ENCODE measurements at places on chromosomes 3 and 15. TPM values are rescaled to one million over a fixed set of nuclear protein-coding genes. Genes with fewer than 3 reads are reported as not detected.

DNA sequence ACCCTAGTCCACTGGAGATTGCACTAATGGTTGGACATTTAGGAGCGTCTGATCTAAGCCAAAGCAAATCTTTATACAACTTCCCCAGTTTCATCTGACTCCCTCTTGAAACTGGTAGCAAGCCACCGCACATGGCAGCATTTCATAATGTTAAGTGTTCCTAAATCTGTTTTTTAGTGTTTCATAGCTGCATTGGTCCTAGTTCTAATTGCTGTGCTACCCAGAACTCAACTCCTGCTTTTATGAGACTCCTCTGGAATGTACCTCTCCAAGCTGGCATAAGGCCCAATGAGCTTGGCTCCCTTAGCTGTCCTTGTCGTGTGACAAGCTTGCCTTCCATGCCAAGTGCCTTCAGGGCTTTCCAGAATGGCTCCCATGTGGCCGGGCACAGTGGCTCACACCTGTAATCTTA lies 65.3 kb upstream of the FLNB start:
- H3K27ac ChIP-seq, result peak overlapping the region; percentile 7
- no peaks in the 10 kb centered on the region for H3K4me1 ChIP-seq
- DNase-seq, result no peak
- no peaks in the 10 kb centered on the region for H3K27me3 ChIP-seq
- no peak overlapping the region for H3K4me3 ChIP-seq

Gene AMT
- total RNA-seq, result 15.2 TPM

GRCh38 chr3:103511891-103512290 lies 1077.1 kb downstream of the ZPLD1 start:
- no peaks in the 10 kb centered on the region for H3K27me3 ChIP-seq
- H3K36me3 ChIP-seq, result no peaks in the 10 kb centered on the region
- H3K4me1 ChIP-seq, result no peaks in the 10 kb centered on the region
- H3K27ac ChIP-seq, result no peak overlapping the region
- no peak overlapping the region for H3K4me3 ChIP-seq
- DNase-seq, result peak; percentile 32

Gene HTR3E
- not detected for total RNA-seq

DNA sequence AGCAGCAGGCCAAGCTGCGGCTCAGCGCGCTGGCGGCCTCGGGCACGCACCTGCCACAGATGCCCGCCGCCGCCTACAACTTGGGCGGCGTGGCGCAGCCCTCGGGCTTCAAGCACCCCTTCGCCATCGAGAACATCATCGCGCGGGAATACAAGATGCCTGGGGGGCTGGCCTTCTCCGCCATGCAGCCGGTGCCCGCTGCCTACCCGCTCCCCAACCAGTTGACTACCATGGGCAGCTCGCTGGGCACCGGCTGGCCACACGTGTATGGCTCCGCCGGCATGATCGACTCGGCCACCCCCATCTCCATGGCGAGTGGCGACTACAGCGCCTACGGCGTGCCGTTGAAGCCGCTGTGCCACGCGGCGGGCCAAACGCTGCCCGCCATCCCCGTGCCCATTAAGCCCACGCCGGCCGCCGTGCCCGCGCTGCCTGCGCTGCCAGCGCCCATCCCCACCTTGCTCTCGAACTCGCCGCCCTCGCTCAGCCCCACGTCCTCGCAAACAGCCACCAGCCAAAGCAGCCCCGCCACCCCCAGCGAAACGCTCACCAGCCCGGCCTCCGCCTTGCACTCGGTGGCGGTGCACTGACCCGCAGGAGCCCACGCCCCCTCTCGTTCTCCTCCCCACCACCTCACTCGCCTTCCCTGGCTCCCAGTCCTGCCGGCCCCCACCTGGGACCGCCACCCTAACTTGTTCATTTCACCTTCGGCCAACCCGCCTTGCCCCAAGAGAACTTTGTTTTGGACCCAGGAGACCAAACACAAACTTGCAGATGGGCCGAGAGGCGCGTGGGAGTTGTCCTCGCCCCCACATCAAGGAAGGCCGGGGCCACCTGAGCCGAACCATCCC lies 1.5 kb downstream of the FOXB1 start:
- no peak overlapping the region for H3K27ac ChIP-seq
- peaks cover 72% of the 10 kb centered on the region for H3K27me3 ChIP-seq
- no peak for DNase-seq
- H3K4me3 ChIP-seq, result no peak overlapping the region
